Fibroblast of lung (primary cell): ENCODE measurements at places on chromosomes 6 and 20.

DNA sequence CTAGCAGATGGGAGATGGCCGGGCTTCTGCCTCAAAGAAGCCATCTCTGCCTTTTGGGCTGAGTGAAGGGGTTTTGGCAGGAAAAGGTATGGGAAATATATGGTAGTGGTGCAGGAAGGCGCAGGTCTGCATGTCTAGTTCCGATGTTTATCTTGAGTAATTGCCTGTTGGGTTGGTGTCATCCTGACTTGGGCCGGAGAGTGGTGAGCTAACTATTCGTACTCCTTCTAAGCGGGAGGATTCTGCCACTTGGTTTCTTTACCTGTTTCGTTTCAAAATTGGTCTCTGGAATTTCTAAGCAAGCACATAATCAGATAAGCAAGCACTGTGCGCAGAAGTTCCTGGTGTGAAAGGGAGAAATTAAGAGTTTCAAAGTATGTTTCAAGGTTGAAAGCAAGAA lies 229.6 kb downstream of the SAMD5 start:
- DNase-seq, result no peak

- peak; percentile 78 for DNase-seq
Observed at GRCh38 chr6:31497531-31498476, at the start of gene MICB. TSS of gene MICB (plus strand) at chr6:31498145. CDS start at chr6:31498194, 49 bp downstream.

DNA sequence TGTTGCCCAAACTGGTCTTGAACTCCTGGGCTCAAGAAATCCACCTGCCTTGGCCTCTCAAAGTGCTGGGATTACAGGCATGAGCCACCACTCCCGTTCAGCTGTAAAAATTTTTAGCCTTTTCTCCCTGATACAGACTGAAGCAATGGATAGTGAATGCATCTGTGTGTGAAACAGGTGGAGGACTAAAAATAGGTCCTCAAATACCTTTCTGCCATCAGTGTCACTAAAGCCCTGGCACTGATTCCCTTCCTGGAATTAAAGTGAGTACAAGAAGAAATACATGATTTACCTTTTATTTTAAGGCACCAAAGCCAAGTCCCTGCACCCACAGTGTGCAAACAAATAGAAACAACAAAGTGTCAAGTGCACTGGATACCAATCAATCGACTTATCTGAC lies 25.1 kb downstream of the TULP4 start:
- DNase-seq, result no peak

GRCh38 chr6:87588756-87589407 lies 905 bp downstream of the RARS2 start:
- peak; percentile 52 for DNase-seq

GRCh38 chr6:27161946-27162603 lies 85.4 kb upstream of the PRSS16 start:
- peak; percentile 70 for DNase-seq

DNA sequence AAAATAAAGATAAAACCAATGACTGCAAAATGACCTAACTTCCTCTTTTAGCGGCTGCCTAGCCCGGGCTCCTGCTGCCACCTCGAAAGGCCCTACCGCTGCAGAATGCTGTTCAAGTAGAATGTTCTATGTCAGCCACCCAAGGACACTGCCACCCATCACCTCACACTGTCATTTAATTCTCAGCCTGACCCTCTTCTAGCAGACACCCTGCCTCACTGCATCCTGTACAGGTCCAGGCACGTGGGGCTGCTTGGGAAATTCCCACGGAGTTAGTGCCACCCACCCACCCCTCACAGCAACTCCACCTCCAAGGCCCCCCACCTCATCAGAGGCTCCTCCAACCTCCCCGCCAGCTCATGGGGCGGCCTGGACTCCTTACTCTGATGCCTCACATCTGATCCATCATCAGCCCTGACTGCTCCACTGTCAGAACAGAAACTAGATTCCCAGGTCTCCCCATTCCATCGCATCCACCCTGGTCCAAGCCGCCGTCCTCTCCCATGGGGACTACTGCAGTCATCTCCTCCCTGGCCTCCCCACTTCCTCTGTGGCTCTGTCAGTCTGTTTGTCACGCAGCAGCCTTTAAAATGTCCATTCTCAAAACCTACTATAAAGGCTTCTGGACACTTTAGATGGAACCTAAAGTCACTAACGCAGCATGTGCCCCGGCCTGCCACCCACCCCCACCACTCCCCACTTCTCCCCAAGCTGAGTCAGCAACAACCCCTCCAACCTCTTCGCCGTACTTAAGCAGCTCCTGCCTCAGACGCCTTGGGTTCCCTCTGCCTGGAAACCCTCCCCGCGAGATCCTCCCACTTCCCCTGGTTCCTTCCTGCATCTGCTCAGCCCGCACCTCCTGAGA lies 17.0 kb downstream of the NFATC2 start:
- peak; percentile 28 for DNase-seq

- peak; percentile 13 for DNase-seq
Observed at GRCh38 chr6:79467716-79468115, 69.5 kb downstream of the LCA5 start.

DNA sequence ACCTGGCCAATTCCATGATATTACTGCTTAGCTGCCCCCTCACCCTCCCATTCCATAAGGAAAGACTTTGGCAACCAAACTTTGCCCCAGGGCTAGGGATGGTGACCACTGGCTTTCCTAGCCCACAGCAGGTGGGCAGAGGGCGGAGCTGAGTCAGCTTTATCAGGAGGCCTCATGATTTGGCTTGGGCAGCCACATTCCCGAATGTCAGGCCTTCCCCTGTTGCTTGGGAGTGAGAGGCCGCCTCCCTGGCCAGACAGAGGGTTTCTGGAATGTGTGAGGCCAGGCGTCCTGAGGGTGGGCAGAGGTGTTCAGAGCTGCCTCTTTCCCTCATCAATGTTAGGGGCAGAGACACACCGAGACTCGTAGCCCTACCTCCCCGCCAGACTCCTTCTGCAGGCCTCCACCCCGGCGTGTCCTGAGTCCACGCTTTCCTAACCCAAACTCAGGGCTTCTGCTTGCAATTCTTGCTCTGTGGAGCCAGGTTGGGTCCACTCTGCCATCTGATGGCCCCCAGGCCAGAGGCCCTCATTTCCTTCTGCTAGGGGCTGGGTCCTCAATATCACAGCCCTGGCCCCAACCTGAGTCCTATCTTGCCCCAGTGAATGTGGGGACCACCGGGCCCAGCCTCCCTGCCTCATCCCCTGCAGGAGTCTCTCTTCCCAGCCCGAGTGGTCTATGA lies 19.3 kb downstream of the UQCC2 start:
- no peak for DNase-seq
